Activated naive CD8-positive, alpha-beta T cell treated with anti-CD3 and anti-CD28 coated beads for 36 hours (primary cell): ENCODE measurements at places on chromosomes 3 and 15. TPM values are rescaled to one million over a fixed set of nuclear protein-coding genes. Genes with fewer than 3 reads are reported as not detected.

GRCh38 chr15:53525894-53526293 lies 233.6 kb downstream of the WDR72 start:
- peaks cover 6% of the 10 kb centered on the region for H3K27me3 ChIP-seq
- H3K4me3 ChIP-seq, result no peak overlapping the region
- H3K27ac ChIP-seq, result no peak overlapping the region

DNA sequence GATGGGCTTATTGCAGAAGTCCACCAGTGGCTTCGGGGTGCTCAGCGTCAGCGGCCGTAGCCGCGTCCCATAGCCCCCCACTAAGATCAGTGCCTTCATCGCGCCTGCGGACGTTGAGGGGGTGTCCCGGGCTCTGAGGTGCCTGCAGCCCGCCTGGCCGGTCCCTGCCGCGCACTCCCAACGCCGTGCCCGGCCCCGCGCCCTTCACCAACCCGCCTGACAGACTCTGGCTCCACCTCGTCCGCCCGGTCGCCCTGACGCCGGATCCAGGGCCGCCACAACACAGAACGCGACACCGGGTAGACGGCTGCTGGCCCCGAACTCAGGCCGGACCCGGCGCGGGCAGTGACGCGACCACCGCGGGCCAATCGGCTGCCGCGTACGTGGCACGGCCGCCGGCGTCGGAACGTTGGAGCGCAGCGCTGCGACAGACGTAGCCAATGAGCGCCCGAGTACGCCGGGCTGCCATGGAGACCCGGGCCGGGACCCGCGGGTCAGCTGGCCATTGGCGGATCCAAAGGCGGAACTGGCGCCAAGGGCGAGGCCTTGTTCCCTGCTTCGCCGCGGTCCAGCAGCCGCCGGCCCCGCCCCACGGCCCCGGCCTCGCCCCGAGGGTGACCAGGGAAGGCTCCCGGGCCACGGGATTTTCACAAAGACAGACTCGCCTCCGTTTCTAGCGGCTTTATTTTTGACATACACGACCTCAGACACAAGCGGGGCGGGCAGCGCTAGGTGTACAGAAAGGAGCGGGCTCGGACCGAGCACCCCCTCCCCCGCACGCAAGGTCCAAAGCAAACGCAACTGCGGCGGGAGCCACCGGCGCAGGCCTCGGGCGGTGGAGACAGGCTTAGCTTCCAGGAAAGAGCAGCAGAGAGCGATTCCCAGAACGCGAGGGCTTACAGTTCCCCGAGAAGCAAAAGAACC lies at the start of gene GMPPB:
TSS of gene GMPPB (minus strand) at position 324 of the 924 bp plus-strand sequence. CDS start at position 99, 225 bp downstream.
- H3K27me3 ChIP-seq, result no peaks in the 10 kb centered on the region
- H3K27ac ChIP-seq, result peak within 1 kb of the TSS; percentile 98

DNA sequence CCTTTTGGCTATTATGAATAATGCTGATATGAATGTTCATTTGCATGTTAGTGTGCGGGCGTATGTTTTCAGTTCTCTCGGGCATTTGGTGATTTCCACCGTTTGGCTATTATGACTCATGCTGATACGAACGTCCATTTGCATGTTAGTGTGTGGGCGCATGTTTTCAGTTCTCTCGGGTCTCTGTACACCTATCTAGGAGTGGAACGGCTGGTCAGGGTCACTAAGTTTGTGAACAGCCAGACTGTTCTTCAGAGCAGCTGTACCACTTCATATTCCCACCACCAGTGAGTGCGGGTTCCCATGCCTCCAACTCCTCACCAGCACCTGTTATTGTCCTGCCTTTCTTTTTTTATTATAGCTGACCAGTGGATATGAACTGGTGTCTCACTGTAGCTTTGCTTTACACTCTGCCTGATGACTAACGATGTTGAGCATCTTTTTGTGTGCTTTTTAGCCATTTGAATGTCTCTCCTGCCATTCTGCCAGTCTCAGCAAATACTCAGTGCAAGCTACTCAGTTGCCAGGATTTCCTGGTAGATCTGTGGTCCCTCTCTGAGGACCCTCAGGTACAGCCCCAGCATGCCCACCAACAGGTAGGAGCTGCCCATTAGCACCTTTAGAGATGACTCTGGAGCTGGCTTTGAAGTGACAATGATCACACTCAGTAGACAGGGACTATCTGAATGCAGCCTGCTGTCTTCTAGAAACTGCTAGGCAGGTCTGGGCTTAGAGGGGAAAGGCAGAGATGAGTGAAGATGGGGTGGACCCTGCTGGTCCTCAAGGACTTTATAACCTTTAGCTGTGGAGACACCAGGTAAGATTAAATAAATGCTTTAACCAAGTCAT lies 141.1 kb downstream of the XXYLT1 start:
- H3K27me3 ChIP-seq, result no peaks in the 10 kb centered on the region
- H3K4me1 ChIP-seq, result peaks cover 36% of the 10 kb centered on the region
- H3K27ac ChIP-seq, result peak overlapping the region; percentile 97
- peaks cover 7% of the 10 kb centered on the region for H3K36me3 ChIP-seq
- H3K4me3 ChIP-seq, result peak overlapping the region; percentile 13

DNA sequence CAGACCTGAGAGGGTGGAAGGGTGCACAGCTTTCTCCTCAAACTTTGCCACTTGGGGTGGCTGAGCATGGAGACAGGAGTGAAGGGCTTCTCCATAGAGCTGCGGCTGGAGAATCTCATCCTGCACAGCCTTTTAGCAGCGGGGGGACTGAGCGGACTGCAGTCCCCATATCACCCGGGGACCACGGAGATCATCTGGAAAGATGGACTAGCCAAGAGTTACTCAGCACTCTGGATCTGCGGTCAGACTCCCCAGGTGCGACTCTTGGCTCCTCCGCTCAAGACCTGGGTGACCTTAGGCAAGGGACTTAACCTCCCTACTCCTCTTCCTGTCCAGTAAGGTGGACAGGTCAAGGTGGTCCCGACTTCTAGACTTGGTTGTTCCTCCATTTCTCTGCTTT lies 125.8 kb upstream of the MEF2A start:
- no peak for DNase-seq
- no peaks in the 10 kb centered on the region for H3K36me3 ChIP-seq
- no peak overlapping the region for H3K27ac ChIP-seq
- H3K4me3 ChIP-seq, result no peak overlapping the region
- peaks cover 79% of the 10 kb centered on the region for H3K4me1 ChIP-seq

- DNase-seq, result no peak
- H3K4me3 ChIP-seq, result no peak overlapping the region
- no peaks in the 10 kb centered on the region for H3K4me1 ChIP-seq
- H3K27me3 ChIP-seq, result no peaks in the 10 kb centered on the region
- no peak overlapping the region for H3K27ac ChIP-seq
Observed at GRCh38 chr3:55911266-55911665, 424.2 kb upstream of the WNT5A start.

DNA sequence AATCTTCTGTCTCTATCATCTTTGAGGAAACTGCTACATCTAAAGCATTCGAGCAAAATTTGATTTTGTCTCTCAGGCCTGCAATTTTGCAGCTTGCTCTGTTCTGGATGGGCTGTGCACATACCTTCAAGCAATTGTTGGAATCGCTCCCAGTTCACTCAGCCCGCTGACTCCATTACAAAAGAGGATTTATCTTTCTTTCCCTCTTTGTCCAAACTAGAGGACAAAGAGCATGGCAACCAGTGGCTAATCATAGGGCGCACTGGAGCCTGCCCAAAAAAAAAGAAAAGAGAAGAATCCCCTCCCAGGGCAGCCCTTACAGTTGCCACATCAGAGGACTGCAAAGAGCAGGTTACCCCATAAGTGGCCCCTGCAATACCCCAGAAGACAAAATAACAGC lies 49.0 kb upstream of the DUT start:
- H3K4me1 ChIP-seq, result peaks cover 7% of the 10 kb centered on the region
- H3K27ac ChIP-seq, result no peak overlapping the region
- peaks cover 4% of the 10 kb centered on the region for H3K27me3 ChIP-seq
- no peaks in the 10 kb centered on the region for H3K36me3 ChIP-seq
- no peak overlapping the region for H3K4me3 ChIP-seq
- no peak for DNase-seq

DNA sequence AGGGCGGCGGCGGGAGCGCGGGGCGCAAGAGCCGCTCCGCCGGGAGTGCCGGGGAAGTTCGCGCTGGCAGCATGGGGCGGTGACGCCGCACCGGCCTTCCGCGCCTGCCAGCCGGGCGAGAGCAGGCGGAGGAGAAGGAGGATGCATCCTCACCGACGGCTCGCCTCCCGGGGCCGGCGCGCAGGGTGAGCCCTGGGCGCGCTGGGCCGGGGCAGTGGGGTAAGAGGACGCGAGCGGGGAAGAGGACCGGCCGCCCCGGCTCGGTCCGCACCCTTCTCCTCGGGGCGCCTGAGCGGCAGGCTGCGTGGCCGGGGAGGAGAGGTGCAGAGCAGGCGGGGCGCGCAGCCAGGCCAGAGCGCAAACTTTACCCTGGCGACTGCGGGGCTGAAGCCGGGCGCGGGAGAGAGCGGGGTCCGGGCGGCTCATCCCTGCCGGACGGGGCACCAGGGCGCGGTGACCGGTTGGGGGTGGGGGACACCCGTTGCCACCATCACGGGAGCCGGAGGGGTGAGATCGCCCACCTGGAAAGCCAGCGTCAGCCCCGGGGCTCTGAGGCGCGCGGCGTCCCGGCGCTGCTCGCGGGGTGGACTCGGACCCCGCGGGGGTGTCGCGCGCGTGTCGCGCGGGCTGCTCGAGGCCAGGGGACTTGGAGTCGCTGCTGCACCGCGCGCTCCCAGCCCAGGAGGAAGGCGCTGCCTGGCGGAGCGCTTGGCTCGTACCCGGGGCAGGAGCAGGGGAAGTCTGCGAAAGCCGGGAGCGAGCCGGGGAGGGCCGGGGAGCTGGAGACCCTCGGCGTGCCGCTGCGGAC lies 542 bp downstream of the GABRA5 start:
- no peaks in the 10 kb centered on the region for H3K36me3 ChIP-seq
- no peak overlapping the region for H3K27ac ChIP-seq
- no peak for DNase-seq
- H3K4me3 ChIP-seq, result no peak overlapping the region
- H3K27me3 ChIP-seq, result peaks cover 38% of the 10 kb centered on the region
- no peaks in the 10 kb centered on the region for H3K4me1 ChIP-seq

DNA sequence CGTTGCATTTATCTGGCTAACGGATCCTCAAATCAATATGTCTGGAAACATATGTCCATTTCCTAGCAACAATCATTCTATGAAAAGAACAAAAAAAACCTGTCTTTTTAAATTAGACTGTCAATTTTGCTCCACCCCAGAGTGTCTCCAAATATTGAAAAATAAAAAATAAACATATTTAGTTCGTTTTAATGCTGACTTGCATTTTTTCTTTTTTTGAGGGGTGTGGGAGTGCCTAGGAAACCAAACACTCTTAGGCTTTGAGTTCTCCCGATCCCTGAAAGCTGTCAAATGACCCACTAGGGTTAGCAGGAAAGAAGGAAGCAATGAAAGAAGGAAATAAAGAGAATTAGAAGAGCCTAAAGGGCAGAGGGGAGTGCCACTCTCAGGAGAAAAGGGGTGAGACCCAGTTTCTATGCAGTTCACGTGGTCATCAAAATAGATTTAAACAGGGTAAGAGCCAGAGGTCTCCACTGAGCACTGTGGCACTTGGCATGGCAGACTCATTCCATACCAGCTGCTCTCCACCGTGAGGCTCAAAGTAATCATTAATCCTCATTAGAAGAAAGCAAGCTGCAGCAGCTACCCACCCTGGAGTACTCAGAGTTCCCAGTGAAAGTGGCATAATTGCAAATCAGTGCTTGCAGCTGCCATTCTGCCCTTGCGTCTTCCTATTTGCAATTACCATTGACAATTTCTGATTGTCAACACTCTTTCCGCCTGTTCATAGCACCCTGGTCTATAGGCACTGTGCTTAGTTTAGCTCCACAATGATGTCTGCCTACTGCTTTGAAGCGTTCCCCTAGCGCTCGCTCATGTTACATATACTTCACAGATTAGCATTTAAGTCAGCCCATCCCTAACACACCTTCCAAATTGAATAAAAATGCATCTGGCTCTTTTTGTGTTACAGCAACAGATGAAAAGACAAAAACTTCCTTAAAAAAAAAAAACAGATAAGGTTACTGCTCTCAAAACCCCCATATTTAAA lies 32.3 kb downstream of the PDZRN3 start:
- H3K4me3 ChIP-seq, result no peak overlapping the region
- no peaks in the 10 kb centered on the region for H3K4me1 ChIP-seq
- H3K36me3 ChIP-seq, result no peaks in the 10 kb centered on the region
- peaks cover 11% of the 10 kb centered on the region for H3K27me3 ChIP-seq
- no peak for DNase-seq

DNA sequence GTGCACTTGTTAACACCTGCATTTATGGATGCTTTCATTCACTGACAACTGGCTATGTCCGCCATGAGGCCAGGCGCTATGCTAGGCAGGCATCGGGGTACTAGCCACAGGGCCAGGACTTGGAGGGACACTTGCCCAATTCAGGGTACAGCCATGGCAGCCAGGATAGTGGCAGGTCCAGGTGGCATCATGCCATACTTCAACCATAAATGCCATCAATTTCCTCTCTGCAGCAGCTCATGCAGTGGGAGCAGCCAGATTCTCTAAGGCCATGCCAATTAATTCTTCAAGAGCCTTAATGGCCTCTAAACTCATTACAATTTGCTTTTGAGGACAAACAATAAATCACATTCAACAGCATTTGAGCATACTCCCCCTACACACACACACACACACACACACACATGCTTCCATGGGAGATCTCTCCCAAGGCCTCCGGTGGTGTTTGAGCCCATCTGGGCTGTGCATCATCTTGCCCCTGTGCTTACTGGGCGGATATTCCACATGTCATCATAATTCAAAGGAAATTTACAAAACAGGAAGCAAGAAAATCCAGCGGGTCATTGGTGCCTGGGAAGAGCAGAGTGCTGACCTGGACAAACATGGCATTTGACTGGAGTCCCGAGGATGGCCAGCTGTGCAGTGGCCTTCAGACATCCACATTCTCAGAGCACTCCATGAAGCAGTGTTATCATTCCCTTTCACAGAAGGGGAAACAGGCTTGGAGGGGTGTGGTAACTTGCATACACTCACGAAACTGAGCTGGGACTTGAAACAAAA lies 109.1 kb downstream of the IQSEC1 start:
- no peak overlapping the region for H3K4me3 ChIP-seq
- peaks cover 1% of the 10 kb centered on the region for H3K36me3 ChIP-seq
- peaks cover 79% of the 10 kb centered on the region for H3K4me1 ChIP-seq
- no peak for DNase-seq

- no peak overlapping the region for H3K4me3 ChIP-seq
- peaks cover 6% of the 10 kb centered on the region for H3K4me1 ChIP-seq
- no peaks in the 10 kb centered on the region for H3K36me3 ChIP-seq
- peaks cover 31% of the 10 kb centered on the region for H3K27me3 ChIP-seq
- DNase-seq, result no peak
- H3K27ac ChIP-seq, result no peak overlapping the region
Observed at GRCh38 chr15:70754862-70755261, 8.5 kb downstream of the UACA start.

DNA sequence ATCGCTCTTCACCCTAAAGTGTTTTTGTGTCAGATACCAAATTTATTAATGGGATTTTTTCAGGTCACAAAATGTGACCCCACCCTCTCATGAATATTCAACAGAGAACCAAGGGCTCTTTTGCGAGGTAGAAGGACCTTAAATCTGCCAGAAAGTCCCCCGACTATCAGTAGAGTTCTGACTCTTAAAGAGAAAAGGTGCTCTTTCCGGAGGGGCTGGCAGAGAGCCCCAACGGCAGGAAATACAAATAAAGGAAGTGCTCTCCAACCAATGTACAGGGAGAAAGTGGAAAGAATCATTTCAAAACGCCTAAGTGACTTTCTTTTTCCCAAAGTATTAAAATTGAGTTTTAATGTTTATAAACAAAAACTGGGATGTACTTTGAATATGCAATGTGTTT lies 517.2 kb downstream of the FOXP1 start:
- peaks cover 61% of the 10 kb centered on the region for H3K4me1 ChIP-seq
- peaks cover 31% of the 10 kb centered on the region for H3K36me3 ChIP-seq
- H3K27ac ChIP-seq, result peak overlapping the region; percentile 95
- H3K4me3 ChIP-seq, result peak overlapping the region; percentile 85

Gene PLSCR2
- total RNA-seq, result not detected

Gene TMEM212
- total RNA-seq, result not detected

Gene PPP1R14D
- total RNA-seq, result not detected

Gene TRPC1
- total RNA-seq, result 1.5 TPM

Gene SLC28A2
- total RNA-seq, result not detected

Gene AQP9
- not detected for total RNA-seq

Gene STX19
- not detected for total RNA-seq

Gene TM4SF18
- total RNA-seq, result not detected

Gene GOLGA6B
- total RNA-seq, result not detected
